ENCODE measurements at places on chromosomes 12 and 14.
A peak's percentile ranks its signal among the peaks of the same experiment; 100 is the strongest.

- no peak for DNase-seq
Observed at GRCh38 chr12:62264706-62265105, 4.5 kb downstream of the USP15 start.

- no peak for DNase-seq
Observed at GRCh38 chr12:110670161-110670701, 18.7 kb downstream of the HVCN1 start.

- DNase-seq = peak; percentile 51
Observed at GRCh38 chr14:102591372-102591943, 991 bp upstream of the RCOR1 start.

DNA sequence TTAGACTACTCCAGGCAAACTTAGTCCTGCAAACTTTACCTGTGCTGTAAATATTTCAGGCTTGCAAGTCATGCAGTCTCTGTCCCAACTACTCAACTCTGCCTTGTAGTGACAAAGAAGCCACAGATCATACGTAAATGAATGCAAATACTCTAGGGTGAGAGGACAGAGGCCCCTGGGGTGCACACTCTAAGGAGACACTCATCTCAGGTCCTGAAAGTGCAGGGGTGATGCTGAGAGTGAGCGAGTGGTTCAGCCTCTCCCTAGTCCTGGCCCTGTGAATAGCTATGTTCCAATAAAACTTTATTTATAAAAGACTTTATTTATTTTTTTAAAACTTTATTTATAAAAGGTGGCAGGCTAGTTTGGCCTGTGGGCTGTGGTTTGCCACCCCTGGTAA lies 34.9 kb downstream of the HCAR2 start:
- no peak for DNase-seq

- DNase-seq = no peak
Observed at GRCh38 chr12:14279845-14280244, 85.6 kb upstream of the ATF7IP start.

DNA sequence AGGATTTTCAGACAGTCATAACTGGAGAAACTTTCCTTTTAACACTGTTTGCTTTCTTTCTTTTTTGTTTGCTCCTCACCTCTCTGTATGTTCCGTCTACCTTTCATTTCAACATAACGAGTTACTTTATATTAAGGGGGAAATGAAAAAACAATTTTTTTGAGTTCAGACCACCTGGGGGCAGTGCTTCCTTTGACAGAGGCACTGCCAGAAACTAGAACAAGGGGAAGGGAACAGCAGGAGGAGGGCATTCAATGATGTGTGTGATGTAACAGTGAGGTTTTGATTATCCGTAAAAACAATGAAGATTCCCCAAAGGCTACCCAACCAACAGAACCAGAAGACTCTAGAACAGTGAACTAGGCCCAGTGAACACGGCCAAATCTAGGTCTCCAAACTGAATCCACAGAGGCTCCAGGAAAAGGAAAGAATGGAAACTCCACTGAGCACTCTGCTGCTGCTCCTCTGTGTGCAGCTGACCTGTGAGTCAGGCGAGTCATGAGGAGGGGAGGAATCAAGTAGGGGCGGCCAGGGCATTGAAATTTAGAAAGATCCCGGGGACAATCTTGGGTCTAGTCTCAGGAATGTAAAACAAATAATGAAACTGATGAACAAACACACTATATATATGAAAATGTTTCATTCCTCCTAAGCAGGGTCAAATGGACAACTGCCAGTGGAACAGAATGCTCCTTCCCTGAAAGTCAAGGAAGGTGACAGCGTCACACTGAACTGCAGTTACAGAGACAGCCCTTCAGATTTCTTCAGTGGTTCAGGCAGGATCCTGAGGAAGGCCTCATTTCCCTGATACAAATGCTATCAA lies 323.5 kb downstream of the DAD1 start:
- no peak for DNase-seq

DNA sequence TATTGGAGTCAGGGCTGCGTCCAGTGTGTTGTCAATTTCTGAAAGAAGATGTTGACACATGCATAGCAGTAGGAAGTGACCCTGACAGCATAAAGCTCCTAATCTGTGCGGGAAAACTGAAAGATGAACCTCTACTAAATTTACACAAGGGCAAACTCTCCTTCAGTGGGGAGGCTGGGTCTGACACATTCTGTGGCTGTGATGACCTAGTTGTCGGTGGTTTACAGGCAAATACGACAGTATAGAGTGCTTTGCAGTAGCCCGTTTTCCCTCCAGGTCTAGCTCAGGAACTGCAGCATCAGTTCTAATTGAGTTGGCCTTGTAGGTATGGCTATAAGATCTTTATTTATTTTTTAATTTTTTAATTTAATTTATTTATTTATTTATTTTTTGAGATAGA lies 14.8 kb upstream of the GABARAPL1 start:
- no peak for DNase-seq

DNA sequence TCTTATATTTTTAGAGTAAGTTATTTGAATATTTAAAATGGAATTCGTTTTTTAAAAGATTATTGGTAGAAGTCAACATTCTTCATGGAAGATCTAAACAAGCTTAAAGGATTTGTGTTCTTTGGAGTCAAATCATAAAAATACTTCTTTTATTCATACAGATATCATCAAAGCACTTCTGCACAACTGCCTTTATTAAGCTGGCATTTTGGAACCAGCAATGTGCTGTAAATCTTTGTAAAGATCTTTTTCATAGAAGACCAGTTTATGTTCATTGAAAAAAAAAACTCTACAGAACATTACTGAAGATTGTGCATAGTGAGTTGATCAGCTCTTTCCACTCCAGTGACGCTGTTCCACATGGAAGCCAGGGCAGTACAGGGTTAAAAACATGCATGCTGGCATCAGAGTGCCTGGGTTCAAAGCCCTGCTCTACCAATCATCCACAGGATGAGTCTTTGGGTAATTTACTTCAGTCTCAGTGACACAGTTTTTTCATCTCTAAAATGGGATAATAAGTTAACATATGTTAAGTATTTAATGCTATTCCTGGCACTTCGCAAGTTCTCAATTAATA lies 109.6 kb upstream of the SLC38A4 start:
- DNase-seq = no peak

DNA sequence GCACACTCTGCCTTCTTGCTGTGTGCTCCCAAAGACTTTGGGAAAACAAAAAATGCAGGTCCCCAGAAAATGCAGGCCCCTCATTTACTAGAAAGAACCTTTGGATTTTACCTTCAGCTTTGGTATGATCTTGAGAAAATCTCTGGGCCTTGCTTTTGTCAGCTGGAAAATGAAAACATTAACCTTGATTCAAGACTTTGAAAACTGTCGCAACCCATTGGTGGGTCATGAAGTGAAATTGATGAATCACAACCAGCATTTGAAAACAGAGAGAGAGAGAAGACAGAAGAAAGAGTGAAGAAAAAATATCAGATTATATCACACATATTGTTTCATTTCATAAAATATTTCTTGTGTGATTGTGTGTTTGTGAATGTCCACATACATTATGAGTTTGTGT lies 322.5 kb downstream of the ZFP36L1 start:
- no peak for DNase-seq

GRCh38 chr14:104595911-104596450 lies 8.6 kb downstream of the TMEM179 start:
- no peak for DNase-seq

DNA sequence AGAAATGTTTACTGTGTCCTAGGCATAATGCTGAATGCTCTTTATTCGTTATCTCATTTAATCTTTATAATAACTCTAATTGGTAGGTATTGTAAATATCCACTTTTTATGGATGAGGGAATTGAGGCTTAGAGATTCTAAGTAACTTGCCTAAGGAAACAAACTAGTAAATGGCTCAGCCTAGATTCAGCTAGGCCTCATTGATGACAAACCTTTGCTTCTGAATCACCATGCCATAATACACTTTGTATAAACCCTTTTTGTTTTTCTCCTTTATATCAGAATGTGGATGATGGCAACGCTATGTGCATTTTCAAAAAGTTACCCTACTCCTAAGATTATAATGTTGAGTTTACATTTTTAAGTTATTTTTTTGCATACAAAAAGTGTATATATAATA lies 34.0 kb downstream of the MNAT1 start:
- DNase-seq = no peak

DNA sequence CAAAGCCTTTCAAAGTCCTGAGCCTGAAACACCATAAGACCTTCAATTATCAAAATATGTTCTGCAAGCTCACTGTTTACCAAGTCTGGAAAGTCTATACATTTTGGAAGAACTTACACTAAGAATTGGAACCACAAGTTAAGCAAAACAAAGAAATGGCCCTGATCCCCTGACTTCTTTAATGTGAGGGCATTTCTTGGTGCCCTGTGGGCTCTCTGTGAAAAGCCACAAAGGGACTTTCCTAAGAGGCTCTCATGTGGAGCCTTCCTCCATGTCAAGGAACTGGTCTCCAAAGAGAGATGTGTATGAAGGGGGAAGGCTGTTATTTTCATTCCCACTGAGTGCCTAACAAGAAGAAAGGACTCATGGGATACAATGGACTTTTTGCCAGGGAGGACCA lies 13.5 kb upstream of the MYH6 start:
- no peak for DNase-seq

- no peak for DNase-seq
Observed at GRCh38 chr12:130493951-130494350, 156.3 kb downstream of the PIWIL1 start.

GRCh38 chr12:48189331-48190125 lies 6.1 kb downstream of the CCDC184 start:
- no peak for DNase-seq

- no peak for DNase-seq
Observed at GRCh38 chr14:35821564-35822411, 4.3 kb upstream of the BRMS1L start.

DNA sequence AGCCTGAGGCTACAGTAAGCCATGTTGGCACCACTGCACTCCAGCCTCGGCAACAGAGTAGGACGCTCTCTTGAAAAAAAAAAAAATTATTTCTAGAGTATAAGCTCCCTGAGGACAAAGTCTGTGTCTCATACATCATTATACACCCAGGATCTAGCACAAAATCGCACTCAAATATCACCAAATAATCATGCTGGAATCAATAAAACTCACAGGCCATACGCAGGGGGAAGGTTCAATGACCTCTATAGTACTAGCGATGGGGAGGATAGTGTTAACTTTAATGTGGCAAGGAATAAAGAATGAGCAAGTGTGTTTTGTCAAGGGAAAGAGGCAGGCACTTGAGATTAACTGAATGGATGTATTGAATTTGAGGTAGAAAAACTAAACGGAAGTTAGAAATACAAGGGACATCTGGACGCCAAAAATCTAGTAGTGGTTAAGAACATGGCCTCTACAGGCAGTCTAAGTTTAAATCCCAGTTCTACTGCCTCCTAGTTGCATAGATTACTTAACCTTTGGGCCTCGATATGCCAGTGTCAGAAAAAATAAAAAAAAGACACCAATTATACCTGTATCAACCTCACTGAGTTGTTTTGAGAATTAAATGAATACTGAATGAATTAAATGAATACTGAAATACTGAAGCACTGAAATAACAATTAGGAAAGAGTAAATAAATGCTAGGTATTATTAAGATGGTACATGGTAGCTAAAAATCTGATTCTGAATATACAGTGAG lies 4.4 kb upstream of the AP4S1 start:
- no peak for DNase-seq

DNA sequence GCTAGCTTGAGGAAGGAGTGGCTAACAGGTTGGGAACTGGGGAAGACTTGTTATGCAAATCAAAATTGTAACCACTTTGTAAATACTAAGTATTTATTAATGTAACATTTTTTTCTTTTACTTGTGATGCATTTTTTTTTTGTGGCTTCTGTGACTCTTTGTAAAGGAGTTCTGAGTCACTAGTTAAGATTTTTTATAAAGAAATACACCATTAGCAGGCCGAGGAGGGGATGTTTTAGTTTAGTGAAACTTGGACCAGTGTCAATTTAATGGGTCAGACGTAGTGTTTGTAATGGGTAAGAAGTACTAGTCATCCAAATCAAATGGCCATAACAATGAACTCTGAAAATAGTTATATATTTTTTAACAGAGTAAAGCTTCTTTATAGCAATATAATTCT lies 43.1 kb downstream of the AKAP6 start:
- no peak for DNase-seq
